ENCODE measurements at places on chromosomes 6 and 20.

DNA sequence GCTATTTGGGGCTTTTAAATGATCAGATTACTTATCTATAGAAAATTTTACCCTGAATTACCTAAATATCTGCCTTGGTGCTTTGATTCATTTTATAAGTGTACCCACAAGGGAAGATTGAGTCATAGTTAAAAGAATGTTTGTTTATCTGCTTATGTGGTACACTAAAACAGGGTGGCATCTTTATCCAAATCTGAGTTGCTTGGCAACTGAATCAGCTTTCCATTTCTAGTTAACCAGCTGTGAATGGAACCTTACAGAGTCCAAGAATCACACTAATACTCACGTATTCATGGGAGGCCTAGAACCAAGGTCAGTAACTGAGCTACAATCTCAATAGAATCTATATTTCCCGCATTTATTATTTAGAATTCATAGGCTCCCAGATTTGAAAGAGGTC lies 44.0 kb upstream of the CAP2 start:
- no peak for DNase-seq

GRCh38 chr6:50837589-50838445 lies 19.1 kb downstream of the TFAP2B start:
- DNase-seq, result no peak

GRCh38 chr20:653590-654416 lies 803 bp upstream of the SRXN1 start:
- DNase-seq, result no peak

GRCh38 chr20:59182401-59183044 lies 18.9 kb downstream of the ZNF831 start:
- no peak for DNase-seq

DNA sequence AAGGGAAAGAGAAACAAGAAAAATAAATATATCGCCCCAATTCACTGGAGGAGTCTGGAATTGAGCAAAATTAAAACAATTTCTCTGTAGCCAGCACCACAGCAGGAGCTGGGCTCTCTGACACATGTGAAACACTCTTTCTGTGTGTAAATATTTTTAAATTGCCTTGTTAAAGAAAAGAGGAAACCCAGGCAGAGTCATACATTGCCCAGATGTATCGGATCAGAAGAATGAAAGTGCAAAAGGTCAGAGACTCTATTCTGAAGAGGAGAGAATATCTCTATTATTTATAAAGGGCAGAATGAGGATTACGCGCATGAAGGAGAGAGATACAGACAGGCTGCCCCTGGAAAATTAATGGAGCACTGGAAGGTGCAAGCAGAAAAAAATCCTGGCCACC lies 127.0 kb upstream of the MAN1A1 start:
- no peak for DNase-seq

DNA sequence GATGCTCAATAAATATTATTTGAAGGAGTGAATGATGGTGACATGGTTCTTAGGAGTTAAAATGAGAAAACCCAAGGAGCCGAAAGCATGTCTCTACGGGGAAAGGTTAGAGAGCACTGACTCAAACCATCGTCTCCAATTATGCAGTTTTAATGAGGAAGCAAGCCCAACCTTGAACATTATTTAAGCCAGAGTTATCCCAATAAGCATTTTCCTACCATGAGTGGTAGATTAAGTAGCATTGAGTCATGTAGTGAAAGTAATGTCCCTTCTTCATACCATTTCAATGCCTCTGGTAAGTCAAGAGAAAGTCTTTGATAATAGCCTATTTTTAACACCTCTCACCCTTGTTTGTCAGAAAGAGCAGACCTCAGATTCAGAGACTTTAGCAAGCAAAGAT lies 13.5 kb downstream of the TSHZ2 start:
- no peak for DNase-seq

DNA sequence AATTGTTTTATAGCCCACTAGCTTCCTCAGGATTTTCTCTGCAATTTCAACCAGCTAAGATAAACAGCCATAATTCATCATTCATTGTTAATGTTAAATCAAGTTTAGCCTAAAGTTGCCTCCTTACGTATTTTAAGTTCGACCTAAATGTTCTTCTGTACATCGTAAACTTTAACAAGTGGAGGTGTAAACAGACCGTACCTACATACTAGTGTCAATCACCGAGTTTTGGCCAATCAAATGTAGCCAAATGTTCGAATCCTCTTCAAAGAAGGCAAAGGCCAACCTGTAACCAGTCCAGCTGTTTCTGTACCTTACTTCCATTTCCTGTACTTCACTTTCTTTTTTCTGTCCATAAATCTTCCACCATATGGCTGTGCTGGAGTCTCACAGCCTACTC lies 13.5 kb downstream of the MBOAT1 start:
- DNase-seq, result no peak

- no peak for DNase-seq
Measured at GRCh38 chr6:132084811-132085509, 133.8 kb upstream of the CCN2 start.

GRCh38 chr6:69026715-69027114 lies 391.6 kb downstream of the ADGRB3 start:
- no peak for DNase-seq

GRCh38 chr6:33663028-33663427 lies 41.9 kb downstream of the ITPR3 start:
- DNase-seq, result no peak

DNA sequence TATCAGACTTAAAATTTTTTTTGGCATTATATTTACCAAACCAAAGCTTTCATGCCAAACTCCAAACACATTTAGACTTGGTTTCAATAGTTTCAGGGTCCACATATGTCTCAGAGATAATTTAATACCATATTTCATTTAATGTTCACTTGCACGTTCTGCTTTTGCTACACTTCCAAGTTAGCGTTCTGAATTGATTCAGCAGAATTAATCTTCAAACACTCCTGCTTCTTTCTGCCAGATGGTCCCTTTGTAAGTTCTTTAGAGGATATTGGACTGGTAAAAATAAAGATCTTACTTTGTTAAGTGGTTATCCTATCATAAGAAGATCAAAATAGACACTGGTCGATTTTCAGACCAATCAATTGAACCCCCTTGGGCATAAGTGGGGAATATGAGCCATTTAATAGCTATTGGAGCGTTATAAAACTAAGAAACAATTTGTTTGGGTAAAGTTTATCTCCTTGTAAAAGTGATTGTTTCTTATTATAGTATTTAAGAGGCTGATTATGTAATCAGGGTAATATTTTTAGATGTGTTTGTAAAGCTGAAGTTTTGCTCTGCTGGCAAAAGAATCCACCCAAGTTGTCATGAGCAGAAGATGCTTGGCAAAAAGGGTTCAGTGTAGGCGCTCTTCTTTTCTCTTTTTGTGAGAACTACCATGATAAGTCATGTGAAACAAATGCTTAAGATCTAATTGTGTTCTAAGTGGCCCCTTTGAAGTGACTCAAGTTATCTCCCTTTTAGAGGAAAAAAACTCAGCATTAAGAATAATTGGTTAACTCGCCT lies 92.2 kb downstream of the MCHR2 start:
- DNase-seq, result no peak

- DNase-seq, result no peak
Measured at GRCh38 chr20:50149481-50150254, 3.9 kb downstream of the PEDS1 start.

- no peak for DNase-seq
Measured at GRCh38 chr6:71031912-71032311, 75.1 kb upstream of the B3GAT2 start.

DNA sequence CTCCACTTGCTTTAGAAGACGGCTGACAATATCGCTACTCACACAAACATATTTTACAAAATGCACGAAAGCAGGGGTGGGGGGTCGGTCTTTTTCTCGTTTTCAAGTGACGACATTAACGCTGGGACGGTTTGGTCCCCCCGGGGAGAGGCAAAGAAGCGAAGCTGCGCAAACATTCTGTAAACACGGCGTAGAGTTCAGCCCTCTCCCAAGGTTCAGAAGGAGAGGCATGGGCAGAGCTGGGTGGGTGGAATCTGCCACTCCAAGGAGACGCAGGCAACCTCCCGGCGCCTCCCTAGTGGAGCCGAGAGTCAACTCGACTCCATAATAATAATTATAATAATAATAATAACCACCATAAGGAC lies 2.4 kb downstream of the NKX2-2 start:
- DNase-seq, result no peak

DNA sequence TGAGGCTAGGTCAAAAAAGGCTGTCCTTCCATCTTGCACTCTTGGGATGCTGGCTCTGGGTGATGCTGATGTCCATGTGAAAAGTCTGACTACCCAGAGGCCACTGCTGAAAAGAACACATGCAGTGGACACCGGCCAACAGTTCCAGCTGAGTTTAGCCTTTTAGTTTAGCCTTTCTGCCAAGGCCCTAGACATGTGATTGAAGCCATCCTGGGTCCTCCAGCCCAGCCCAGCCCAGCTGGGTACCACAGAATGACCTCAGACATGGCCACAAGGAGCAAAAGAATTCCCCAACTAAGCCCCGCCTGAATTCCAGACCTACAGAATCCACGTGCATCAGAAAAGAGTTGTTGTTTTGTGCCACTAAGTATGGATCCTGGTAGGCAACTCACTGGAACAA lies 17.4 kb downstream of the PIGT start:
- DNase-seq, result no peak

GRCh38 chr6:27617046-27617687 lies 144.3 kb upstream of the ZNF184 start:
- DNase-seq, result no peak

DNA sequence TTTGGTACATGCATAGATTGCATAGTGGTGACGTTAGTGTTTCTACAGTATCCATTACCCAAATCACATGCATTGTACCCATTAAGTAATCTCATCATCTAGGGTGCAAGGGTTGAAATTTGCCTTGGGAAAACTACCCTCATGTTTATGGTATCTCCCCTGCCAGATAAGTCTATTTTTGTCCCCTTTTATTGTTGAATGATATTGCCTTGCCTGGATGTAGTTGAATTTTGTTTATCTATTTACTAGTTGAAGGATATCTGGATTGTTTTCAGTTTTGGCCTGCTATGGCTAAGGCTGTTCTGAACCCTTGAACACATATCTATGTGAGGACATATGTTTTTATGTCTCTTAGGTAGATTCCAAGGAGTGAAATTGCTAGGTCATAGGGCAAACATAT lies 13.4 kb downstream of the HLA-DRB1 start:
- no peak for DNase-seq

GRCh38 chr6:26021001-26021349 lies 58.4 kb downstream of the TRIM38 start:
- peak; percentile 69 for DNase-seq

GRCh38 chr20:61949363-61949713 lies 116.3 kb downstream of the TAF4 start:
- DNase-seq, result no peak

DNA sequence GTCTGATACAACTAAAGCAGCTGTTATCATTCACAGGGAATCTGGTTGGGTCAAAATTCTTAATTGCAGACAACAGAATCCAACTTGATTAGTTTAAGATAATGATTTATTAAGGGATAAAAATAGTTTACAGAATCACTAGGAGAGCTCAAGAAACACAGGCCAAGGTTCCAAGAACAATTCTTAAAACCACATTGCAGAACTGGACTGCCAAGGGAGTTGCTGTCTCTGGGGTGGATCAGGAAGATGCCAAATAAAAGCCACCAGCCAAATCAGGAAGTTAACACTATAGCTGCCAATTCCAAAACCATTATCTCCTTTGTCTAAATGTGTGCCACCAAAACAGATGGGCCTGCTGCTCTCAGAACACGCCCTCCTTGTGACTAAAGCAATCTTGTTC lies 53.7 kb downstream of the NUDT3 start:
- DNase-seq, result no peak

- no peak for DNase-seq
Measured at GRCh38 chr20:63255931-63256704, 1.9 kb upstream of the NKAIN4 start.

DNA sequence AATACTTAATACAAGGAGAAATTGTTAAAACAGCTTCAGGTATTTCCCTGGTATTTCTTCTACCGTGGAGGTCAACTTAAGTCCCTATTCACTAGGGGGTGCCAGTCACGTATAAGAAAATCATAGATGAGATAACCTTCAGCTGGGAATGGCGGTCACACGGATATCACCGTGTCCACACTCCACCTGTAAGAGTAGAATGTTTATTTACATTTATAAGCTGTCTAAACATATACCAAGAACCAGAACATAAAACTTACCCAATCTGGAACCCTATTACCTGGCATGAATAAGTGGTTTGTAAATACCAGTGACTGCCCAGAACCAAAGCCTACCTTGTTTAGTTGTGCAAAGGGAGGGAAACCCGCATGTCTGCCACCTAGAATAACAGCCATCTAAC lies 1.9 kb upstream of the ELOVL4 start:
- peak; percentile 76 for DNase-seq

- no peak for DNase-seq
Measured at GRCh38 chr20:12030470-12030869, 112.8 kb downstream of the BTBD3 start.

DNA sequence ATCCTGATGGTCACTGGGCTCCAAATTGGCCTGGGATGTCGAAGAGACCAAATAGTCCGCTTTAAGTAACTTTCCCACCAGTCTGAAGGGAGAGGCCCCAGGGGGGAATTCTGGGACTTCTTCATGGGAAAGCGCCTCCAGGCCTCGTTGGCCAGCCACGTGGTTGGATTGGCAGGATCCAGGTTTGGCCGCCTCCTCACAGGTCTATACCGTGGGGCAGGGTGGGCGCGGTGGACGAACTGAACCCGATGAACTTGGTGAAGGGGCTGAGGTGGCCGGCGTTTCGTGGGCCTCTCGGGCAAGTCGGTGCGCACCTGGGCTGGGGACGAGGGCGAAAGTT lies 297 bp downstream of the POM121L2 start:
- DNase-seq, result no peak

GRCh38 chr6:89527634-89528033 lies 94.7 kb downstream of the ANKRD6 start:
- no peak for DNase-seq

GRCh38 chr6:144377586-144378210 lies 92.6 kb downstream of the UTRN start:
- DNase-seq, result no peak

DNA sequence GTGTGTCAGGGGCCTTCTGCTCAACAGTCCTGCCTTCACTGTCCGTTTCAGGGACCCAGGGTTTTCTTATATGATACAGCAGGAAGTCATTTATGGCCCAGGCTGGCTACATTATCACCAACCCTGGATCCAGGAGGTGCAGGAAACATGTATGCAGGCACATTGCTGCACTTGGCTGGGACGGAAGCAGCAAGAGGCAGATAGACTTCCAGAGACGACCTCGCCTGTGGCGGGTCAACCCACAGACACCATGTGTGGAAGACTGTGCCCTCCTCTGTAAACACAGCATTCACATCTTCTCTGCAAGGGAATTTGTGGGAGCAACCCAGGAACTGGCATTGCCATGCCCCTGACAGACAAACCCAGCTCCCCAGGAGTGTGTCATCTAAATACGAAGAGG lies 43.7 kb downstream of the TBC1D7 start:
- DNase-seq, result no peak

DNA sequence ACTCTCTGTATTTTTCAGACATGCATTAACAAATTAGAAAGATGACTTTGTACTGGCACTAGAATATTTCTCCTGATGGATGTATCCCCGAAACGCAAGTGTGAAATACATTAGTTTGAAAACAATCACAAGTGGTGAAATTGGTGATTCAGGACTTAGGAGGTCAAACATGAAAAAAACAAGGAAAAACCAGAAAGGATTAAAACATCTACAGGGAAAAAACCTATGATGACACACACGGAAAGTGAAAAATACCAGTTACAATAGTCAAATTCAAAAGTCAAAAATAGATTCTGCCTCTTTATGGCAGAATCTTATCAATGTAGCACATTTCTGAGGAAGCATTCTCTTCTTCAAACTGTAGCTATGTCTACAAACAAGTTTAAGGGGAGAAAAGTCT lies 129.0 kb upstream of the SGK1 start:
- no peak for DNase-seq
